NCI-H1930 (cell line): ENCODE measurements at places on chromosomes 5 and 9.

GRCh38 chr9:81410201-81410600, 279.1 kb downstream of the TLE1 start:
- no peak for DNase-seq

GRCh38 chr9:90956026-90956810, 154.6 kb downstream of the SYK start:
- DNase-seq, result no peak

- DNase-seq, result no peak
These were observed 63.7 kb downstream of the TJP2 start for GRCh38 chr9:69237702-69238295.

DNA sequence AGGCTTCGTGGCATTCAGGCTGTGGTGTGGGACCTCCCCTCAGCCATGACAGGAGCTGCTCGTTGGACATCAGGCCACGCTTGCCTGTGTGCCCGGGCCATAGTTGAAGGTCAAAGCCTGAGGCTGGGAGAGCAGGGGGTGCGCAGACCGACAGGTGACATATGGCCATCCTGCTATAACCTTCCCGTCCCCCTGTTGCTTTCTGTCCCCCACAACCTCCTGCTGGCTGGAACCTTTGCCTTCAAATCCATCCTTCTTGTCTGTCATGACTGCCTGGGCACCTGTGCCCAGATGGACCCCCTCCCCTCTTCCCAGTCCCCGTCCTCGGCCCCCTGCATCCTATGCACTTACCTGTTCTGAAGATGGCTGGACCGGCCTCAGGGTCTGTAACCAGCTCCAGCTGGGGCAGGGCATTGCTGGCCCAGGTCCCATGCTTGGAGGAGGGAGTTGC, 83.2 kb downstream of the WNK2 start:
- no peak for DNase-seq

- DNase-seq, result peak; percentile 52
These were observed 28.6 kb downstream of the PCDH1 start for GRCh38 chr5:141849415-141850243.

DNA sequence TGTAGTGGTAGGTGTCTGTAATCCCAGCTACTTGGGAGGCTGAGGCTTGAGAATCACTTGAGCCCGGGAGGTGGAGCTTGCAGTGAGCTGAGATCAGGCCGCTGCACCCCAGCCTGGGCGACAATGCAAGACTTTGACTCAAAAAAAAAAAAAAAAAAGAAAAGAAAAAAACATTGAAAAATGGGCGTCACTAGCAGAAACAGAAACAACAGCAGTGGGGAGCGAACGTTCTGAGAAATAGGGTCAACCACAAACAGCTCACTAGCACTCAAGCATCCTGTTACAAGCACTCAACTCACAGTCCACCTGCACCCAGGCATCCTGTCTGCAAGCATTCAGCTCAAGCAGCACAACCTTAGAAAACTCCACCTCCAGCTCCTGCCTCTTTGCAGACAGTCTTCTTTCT, 17.2 kb downstream of the TRIM14 start:
- no peak for DNase-seq
